ENCODE measurements at places on chromosomes 4 and X.

DNA sequence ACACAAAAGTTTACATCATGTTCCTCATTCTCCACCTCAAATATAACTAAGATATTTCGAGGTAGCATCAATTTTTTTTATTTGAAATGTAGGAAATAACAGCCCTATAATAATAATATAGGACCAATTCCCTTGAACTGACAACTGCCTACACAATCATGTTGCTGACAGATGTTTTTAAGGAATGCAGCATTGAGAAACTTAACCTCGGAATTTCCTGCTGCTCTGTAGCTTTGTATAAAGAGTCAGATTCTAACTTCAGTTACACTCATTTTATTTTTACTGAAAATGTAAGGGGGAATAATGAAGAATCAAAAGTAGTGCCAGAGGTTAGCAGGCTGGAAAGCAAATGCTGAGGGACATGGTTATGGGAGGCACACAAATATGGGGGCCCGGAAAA, 235.8 kb downstream of the RBMX2 start:
- no peak for DNase-seq

- DNase-seq: no peak
Measured at GRCh38 chr4:152524427-152524826, 11.5 kb downstream of the FBXW7 start.

DNA sequence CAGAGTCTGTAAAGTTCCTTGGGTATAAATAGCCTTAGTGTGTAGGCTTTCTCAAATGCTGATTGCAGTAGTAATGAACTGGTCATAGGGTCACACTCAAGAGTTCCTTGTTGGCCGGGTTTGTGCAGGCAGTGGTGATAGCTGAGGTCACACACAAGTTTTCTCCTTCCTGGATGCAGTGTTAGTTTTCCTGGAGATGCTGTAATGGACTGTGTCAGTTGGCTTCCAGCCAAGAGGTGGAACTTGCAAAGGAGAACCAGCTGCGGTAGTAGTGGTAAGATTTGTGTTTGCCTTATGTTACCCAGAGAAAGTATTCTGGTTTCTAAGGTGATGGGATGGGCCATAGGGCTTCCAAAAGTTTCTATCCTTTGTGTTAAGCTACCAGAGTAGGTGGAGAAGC, 409.8 kb upstream of the FRG1 start:
- no peak for DNase-seq

- no peak for DNase-seq
Measured at GRCh38 chr4:25929298-25929686, 15.3 kb downstream of the SMIM20 start.

- no peak for DNase-seq
Measured at GRCh38 chrX:16187024-16187760, 19.9 kb downstream of the MAGEB17 start.

GRCh38 chrX:21374994-21375707, 933 bp downstream of the CNKSR2 start:
- DNase-seq: no peak

DNA sequence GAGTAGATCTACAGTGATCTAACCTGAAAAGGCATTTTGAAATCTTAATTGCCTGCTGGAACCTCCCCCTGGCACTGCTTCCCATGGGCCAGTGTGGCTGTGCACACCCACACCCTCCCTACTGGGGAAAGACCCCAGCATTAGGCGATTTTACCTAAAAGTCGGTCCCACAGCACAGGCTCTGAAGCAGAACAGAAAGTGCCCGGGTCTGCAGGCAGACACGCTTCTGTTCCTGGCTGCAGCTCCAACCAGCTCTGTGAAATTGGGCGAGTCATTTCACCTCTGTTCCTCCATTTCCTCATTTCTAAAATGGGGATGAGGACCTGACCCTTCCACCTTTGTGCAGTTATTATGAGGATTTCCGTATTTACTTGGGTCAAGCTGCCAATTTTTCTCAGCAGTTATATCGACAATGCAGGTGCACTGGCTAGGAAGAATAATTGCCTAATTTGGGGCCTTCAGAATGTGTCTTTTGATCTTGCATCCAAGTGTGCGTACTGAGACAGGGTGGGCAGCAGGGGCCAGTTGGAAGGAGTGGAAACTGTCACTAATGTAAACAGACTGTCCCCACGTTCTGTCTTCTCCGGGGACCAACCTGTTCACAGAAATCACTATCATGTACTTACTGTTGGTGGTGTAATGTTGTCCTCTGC, 7.1 kb downstream of the KLF3 start:
- DNase-seq: no peak

GRCh38 chr4:158845311-158846041, 76.7 kb downstream of the FNIP2 start:
- DNase-seq: no peak

DNA sequence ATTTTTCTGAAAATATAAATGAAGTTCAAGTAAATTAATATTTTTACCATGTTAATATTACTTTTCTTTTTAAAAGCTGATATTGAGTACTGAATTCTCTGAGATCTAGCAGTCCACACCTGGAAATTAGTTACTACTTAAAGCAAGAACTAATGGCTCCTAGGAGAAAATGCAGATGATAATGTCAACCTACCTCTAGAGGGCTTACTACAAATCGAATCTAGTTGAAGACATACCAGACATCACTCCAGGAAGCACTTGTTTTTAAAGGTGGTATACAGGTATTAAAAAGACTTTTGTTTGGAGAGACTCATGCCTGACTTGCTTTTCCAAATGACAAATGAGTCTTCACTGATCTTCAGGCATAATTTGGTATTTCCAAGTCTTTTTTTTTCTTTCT, 516.4 kb upstream of the BOD1L1 start:
- DNase-seq: no peak

GRCh38 chrX:12921886-12922598, 15.6 kb downstream of the TLR8 start:
- no peak for DNase-seq

- no peak for DNase-seq
Measured at GRCh38 chrX:15500497-15500966, at the start of gene BMX. Gene BMX (plus strand): TSS chrX:15500807. CDS start chrX:15508354, 7,547 bp downstream.

DNA sequence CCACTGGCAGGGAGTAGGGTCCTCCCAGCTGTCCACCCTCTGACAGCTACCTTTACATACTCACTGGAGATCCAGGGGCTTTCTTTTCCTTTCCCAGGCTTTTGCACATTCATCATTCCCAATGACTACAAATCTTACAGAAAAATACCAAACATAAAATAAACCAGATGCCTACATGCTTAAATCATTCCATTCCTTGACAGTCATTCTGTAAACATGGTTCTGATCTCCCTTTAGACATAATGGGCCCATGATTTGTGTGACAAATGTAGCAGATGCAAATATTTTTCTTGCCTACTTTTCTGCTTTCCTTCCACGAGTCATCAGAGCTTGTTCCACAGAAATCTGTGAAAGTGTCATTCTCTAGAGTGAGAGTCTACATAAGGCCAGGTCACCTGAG, 207.0 kb downstream of the IDS start:
- DNase-seq: no peak

- no peak for DNase-seq
Measured at GRCh38 chrX:25010784-25011588, 4.8 kb downstream of the ARX start.

GRCh38 chr4:134057356-134057755, 144.2 kb downstream of the PABPC4L start:
- DNase-seq: no peak

GRCh38 chr4:74374561-74375327, 9.8 kb downstream of the EREG start:
- DNase-seq: no peak

DNA sequence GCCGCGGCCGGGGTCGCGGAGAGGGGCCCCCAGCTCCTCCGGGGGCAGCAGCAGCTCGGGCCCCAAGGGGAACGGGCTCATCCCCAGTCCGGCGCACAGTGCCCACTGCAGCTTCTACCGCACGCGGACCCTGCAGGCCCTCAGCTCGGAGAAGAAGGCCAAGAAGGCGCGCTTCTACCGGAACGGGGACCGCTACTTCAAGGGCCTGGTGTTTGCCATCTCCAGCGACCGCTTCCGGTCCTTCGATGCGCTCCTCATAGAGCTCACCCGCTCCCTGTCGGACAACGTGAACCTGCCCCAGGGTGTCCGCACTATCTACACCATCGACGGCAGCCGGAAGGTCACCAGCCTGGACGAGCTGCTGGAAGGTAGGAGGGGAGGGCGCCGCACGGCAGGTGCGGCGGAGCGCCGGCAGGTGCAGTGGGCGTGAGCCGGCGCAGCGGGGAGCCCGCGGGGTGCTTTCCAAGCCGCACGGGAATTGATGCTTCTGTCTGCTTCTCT, 886 bp downstream of the DCLK2 start:
- no peak for DNase-seq

GRCh38 chr4:5435201-5435600, 273.2 kb downstream of the EVC2 start:
- DNase-seq: no peak

DNA sequence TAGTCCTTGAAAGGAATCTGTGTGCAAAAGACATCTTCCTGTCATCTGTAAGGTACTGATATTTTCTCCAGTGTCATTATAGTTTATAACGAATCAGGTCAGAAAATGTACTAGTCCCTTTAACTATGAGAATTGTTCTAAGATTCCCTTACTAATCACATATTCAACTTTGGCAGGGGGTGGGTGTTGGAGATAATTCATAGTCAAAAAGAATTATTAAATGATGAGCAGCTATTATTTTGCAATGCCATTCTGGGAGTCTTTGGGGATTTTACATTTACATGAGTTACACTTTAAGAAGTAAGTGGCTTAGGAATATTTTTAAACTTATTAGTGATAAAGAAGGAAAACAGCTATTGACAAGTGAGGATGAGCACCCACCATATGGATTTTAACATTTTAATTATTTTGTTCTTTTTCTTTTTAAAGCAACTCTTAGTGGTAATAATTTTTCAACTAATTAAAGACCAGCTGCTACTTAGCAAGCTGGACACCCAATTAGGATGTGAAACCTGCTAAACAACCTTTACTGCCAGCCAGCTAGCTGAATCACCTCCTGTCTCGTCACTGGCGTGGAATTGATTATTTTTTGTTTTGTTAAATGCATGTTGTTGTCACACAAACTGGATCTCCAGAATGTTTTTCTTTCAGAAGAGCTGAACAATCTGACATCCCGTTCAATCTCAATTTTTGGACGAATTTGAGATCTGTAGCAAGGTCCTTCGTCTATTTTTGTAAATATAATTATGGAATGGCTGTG, 219.2 kb downstream of the ARAP2 start:
- DNase-seq: no peak

DNA sequence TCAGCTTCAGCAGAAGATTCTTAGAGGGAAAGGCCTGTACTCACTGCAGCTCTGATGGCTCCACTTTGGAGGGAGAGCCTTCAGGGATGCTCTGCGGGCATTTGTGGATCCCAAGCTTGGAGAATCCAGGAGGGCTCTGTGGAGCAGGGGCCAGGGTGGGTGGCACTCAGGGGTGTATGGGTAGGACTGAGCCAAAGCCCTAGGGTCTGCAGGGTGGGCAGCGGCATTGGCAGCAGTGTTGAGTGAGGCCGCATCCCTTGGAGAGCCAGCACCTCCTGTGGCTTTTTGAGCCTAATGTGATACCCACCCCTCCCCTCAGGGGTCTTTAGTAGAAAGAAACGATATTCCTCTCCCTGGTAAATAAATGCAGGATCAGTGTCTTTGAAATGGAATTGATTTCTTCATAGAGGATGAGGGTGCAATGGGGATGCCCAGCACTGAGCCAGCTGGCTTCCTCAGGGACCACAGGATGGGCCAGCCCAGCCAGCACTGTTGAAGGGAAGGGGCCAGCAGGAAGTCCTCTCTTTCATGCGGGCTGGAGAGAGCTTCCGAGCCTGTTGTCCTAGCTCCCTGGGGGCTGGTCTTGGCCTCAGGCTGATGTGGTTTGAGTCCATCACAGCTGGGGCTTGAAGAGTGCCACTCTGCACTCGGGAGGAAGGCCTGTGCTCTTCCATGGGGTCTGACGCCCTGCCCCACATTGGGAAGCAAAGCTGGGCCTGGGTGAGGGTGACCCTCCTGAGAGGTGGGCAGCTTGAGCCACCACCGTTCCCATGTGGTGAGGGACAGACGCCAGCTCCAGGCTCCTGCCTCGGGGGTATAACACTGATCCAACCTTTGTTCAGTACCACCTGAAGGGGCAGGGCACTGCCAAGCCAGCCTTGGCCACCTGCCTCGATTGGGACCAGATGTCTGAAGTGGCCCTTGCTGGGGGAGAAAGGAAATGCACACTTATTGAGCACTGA, 49.5 kb downstream of the PSAPL1 start:
- no peak for DNase-seq

DNA sequence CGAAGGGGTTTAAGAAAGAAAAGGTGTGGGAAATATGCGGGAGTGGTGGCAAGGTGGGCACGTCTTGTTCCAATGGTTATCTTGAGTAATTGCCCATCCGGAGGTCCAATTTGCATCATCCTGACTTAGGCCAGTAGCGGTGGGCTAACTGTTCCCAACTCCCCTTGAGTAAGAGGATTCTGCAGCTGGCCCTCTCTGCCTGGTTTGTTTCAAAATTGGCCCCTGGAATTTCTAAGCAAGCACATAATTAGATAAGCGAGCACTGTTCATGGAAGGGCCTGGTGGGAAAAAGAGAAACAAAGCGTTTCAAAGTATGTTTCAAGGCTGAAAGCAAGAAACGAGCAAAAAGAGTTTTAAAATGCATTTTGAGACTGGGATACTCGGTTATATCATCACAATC, 198.2 kb downstream of the CEP135 start:
- no peak for DNase-seq

GRCh38 chr4:48022192-48022799, 5.7 kb downstream of the NIPAL1 start:
- no peak for DNase-seq

DNA sequence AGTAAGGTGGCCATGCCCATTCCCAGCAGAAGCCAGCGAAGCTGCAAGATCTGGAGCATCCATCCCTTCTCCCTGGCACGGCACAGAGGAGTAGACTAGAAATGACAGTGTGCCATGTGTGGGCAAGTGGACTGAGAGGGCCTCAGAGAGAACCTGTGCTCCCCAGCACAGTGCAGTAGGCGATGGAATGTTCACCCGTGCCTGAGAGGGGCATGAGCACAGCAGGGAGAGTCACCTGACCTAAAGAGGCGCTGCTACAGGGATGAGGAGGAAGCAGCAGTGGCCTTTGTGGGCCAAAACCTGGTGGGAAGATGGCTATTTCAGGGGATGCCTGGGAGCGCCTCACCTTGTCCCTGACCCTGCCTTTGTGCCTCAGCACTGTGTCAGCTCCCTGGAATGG, 8.0 kb upstream of the CDKN2AIP start:
- DNase-seq: no peak

GRCh38 chrX:71052721-71053120, 15.4 kb downstream of the SNX12 start:
- no peak for DNase-seq

DNA sequence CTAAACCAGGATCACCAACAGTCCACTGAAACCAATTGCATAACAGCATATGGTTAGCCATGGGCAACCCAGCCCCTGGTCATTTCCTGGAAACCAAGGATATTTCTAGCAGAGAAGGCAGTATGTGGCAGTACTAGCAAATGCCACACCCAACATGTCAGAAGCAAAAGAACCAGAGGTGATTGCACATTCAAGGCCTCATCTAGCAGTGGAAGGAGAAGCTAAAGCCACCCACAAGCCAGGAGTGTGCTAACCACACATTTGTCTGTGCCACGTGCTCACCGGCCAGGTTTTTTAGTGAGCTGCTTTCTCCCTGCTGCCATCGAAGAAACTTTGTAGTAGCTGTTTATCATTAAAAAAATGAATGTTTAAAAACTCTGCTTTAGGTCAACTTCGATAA, 42.0 kb downstream of the TEC start:
- DNase-seq: no peak

GRCh38 chr4:19047279-19047880, 1025.8 kb upstream of the LCORL start:
- no peak for DNase-seq

Data from stimulated activated CD4-positive, alpha-beta T cell treated with anti-CD3 and anti-CD28 coated beads, TNF-alpha, amount 100 ng/mL, for 4 hours (primary cell).